Stimulated activated CD4-positive, alpha-beta T cell treated with anti-CD3 and anti-CD28 coated beads, TNF-alpha, amount 100 ng/mL, for 1 hour (primary cell): ENCODE measurements at places on chromosomes 3 and 15.

- no peak for DNase-seq
These were observed 69.3 kb downstream of the ARPP21 start for GRCh38 chr3:35708394-35709271.

- DNase-seq = no peak
These were observed 423.7 kb upstream of the SEMA6D start for GRCh38 chr15:47293466-47294162.

DNA sequence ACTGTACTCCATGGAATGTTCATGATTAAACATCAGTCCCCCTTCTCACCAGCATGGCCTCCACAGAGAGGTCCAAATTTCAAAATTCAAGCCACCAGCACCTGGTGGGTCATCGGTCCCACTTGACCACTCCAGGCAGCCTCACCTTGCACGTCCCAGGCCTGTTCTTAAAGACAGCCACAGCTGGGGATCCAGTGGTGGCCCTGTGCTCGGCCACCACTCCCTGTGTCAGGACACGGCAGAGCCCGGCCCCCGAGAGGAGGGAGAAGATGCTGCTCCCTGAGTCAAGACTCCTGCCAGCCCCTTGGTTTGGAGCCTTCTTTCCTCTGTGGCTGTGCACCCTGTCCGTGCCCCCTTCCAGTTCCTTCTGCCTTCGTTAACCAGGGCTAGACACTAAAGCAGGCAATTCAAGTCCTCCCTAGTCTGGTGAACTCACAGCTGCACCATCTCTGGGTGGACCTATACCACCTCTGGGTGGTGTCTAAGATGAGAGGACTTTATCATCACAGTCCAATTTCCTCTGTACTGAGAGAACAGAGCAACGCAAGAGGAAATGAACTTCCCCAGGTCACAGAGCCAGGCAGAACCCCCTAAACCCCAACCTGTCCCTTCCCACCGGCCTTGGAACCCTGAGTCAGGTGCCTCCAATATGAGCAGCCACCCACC lies 97.1 kb downstream of the MEGF11 start:
- no peak for DNase-seq

- no peak for DNase-seq
These were observed 168.3 kb upstream of the TSC22D2 start for GRCh38 chr3:150239766-150240165.

GRCh38 chr15:87871731-87872320 lies 384.7 kb downstream of the NTRK3 start:
- DNase-seq = no peak

- no peak for DNase-seq
These were observed 17.7 kb downstream of the CTNNB1 start for GRCh38 chr3:41216993-41217392.

- DNase-seq = no peak
These were observed 99.0 kb upstream of the CTDSPL start for GRCh38 chr3:37762698-37763097.

DNA sequence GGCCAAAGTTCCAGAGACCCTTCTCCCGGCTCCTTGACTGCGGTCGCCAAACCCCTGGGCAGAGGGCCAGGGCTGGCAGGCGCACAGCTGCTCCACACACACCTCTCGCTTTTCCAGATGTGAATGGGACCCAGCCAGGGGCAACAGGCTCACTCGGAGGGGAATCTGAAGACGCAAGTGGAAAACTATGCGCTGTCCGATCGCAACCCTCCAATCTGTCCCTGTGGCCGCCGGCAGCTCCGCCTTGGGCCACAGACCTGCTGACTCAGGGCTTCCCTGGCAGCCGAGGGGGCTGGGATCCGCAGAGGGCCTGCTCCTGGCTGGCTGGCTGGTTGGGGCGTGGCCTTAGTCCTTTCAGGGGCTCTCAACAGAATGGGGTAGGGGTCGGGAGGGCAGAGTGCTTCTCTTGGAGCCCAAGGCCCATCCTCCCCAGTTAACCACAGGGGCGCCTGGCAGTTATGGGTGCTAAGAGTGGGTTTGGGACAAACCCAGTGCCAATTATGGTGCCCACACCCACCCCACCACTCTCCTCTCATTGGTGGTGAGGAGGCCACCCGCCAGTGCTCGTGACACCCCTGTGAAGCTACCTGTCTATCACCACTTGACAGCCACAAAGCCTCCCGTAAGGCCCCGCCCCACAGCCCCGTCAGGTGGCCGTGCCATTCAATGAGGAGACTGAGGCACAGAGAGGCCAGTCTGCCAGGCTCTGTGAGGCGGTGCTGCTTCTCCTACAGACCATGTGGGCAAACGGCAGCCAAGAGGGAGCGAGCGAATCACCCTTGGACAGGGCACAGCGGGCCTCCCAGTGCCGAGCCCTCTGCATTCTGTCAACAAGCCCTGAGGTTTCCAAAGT lies 53.8 kb downstream of the IQSEC1 start:
- DNase-seq = no peak

- DNase-seq = no peak
These were observed 76.1 kb downstream of the FRMD4B start for GRCh38 chr3:69309814-69310213.

GRCh38 chr15:60184579-60184978 lies 180.5 kb downstream of the FOXB1 start:
- no peak for DNase-seq

- no peak for DNase-seq
These were observed 9.4 kb upstream of the EID1 start for GRCh38 chr15:48868536-48868935.

- no peak for DNase-seq
These were observed 352.6 kb upstream of the CCDC54 start for GRCh38 chr3:107024551-107025026.

DNA sequence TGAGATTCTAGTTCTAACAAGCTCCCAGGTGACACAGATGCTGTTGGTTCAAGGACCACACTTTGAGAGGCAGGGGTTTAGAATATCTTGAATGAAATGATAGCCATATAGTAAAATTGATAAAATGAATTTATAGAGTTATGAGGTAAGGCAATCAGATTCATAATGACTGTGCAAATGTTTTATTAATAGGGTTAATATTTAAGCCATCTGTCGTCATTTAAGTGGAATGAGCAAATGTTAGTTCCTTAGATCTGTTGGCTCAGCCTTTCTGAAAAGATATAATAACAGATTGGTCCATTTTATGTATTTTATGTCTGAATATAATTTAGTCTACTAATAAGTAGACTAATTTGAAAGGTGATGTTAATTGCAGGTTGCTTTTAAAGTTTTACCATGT lies 12.9 kb downstream of the REC114 start:
- no peak for DNase-seq

DNA sequence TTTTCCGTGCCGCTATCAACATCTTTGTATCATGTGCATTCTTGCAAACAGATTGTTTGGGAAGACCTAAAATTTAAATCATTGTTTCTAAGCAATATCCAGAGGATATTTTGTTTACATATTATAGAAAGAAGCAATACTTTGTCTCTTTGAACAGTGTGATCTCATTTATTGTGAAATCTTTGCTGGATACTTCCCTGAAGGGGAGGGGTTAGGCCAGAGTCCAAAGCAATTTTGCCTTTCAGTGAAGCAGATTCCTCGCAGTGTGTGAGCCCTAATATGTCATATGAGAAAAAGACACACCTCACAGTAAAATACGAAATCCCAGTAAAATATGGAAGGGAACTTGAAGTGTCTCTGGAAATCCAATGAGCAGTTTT lies 158.7 kb upstream of the SLCO3A1 start:
- DNase-seq = no peak

DNA sequence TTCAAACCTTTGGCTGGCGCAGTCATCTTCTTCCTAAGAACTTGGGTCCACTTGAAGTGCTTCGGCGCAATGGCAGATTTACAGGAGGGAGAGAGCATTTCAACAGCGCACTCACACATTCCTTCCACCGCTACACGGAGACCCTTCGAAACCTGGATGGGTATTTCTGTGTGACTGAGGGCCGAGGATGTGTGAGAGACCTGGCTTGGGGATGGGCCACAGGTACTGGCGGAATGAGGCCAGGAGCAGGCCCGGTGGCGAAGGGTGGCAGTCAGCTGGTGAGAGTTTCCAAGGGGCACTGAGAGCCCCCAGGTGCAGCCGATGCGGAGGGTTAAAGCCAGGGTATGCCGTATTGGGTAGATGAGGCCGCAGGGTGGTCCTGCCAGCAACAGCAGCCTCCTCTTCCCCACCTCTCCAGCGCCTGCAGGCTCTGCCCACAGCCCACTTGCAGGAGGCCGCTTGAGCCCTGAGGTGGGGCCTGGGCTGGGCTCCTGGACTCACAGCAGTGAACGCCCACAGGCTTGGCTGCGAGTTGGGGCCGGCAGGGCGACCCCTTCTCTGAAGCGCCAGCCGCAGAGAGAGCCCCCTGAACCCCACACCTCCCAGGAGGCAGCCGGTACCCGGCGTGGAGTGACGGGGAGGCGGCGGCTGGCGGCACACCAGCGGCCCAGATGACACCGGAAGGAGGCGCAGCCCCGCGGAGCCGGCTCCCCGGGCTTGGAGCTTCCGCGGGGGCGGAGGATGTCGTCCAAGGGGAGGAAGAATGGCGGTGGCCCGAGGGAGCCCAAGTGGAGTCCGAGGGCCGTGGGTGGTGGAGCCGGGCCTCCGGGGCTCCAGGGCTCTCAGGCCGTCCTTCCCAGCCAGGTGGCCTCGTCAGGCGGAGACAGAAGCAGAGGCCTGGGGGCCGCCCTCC lies 166.5 kb downstream of the NSMCE3 start:
- DNase-seq = no peak

GRCh38 chr15:81363718-81364500 lies 10.1 kb downstream of the TMC3 start:
- DNase-seq = no peak

- no peak for DNase-seq
These were observed 556.5 kb upstream of the KCNMB2 start for GRCh38 chr3:177979703-177980102.

- DNase-seq = no peak
These were observed 50.3 kb downstream of the MED12L start for GRCh38 chr3:151135541-151136337.

DNA sequence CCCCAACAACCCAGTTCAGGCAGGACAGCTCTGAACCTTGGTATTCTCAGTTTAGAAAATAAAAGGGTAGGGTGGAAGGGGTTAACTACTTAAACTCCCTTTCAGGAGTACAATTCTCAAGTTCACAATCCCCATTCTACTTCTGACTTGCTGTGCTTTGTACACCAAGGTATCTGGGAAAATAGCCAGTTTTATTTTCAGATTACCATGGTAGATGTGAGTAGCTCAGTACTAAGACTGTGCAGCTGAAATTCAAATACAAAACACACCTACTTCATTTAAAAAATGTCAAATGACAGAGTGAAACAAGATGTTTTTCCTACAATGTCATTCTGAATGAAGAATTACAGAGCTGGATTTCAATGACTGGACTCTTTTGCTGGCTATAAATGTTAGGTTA lies 27.4 kb downstream of the SLC7A14 start:
- no peak for DNase-seq

DNA sequence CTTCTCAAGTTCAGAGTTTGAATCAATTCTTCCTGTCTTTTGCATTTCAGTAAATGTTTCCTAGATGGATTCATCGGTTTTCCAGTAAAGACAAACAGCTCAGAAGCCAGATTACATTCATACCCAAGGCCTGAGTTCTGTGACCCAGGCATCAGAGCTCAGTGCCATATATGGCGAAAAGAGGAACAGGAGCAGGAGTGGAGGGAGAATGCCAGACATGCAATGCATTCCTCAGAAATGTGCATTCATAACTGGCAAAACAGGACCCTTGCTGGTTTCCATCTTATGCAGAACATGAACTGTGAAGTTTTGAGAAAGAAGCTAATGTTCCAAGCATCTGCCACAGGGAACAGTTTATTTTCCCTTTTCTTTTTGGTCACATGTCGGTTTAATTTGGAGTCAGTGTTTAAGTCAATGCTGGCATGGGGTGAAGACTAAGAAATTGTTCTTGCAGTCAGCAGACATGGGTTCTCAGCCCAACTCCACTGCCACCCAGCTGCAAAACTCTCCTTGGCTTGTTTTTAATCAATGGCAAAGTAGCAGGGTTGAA lies 116.5 kb downstream of the LPP start:
- DNase-seq = no peak

DNA sequence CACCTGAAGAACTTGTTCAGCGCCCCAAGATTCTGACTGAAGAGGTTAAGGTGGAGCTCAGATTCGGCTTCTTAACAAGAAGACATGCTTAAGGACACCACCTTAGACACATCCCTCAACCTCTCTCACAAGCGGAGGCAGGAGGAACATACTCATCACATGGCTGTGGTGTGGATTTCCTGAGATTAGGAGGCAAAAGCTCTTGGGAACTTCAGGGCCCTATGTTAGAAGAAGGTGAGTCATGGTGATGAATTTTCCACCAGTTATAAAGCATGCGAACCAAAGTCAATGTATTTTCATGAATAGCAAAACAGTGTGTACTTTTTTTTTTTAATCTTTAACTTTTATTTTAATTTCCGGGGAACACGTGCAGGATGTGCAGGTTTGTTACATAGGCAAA lies 212.2 kb upstream of the SUCLG2 start:
- no peak for DNase-seq

GRCh38 chr3:18902081-18902793 lies 246.1 kb upstream of the KCNH8 start:
- DNase-seq = no peak

- DNase-seq = no peak
These were observed 7.3 kb downstream of the GRIP2 start for GRCh38 chr3:14532691-14533456.

- no peak for DNase-seq
These were observed 9.3 kb downstream of the IL16 start for GRCh38 chr15:81206018-81206417.

DNA sequence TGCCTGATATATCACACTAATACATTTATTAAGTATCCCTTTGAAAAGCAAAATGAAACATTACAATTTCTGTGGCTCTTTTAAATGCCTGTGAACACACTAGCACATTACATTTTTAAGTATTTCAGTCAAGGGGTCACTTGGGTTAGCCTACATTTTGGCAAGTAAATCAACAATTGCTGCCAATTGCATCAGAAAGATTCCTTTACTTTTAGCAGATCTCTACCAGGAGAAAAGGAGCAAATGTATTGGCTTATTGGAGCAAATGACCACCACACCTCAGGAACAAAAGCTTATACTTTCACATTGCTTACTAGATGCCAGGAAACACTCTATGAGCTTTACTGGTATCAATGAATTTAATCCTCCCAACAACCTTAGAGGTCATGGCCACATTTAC lies 947.1 kb downstream of the FHIT start:
- no peak for DNase-seq

GRCh38 chr3:171347301-171348039 lies 112.7 kb downstream of the TNIK start:
- no peak for DNase-seq

DNA sequence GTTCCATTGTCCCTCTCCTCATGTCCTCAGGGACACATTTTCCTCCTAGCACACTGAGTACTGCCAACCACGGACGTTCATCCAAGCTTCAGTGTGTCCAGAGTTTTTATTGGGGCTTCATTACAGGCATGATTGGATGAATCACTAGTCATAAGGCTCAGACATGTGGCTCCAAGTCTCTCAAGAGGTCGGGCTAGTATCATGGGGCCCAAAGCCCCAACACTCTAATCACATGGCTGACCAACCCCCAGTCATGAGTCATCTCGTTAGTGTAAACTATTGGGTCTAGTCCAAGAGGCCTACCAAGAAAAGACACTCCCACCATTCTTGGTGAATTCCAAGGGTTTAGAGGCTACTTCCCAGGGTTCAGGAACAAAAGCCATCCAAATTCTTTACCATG lies 4.4 kb downstream of the TERC start:
- DNase-seq = no peak
